ENCODE measurements at places on chromosomes 1 and 21. TPM values are rescaled to one million over a fixed set of nuclear protein-coding genes. Genes with fewer than 3 reads are reported as not detected.

- no peak for DNase-seq
Measured at GRCh38 chr1:54850069-54850730, 36.8 kb downstream of the DHCR24 start.

DNA sequence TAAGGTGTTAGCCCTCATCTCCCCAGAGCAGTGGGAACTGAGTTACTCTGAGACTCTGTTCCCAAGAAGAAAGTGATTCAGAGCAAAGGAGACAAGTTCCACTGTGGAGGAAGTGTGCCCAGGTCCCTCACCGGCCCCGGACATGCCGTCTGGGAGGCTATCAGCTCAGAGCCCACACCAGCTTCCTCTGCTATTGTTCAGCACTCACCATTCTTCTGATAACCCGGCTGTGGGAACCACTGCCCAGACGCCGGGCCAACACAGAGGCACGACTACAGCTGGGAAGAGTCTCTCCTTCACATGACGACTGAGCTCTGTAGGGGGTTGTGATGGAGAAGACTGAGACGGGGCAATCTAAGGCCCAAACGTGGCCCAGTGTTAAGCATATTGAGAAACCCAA is 34.2 kb upstream of the GJA5 start:
- no peak for DNase-seq

Gene GLRX2
- total RNA-seq: 33.9 TPM

- no peak for DNase-seq
Measured at GRCh38 chr1:59898927-59899326, 27.6 kb downstream of the CYP2J2 start.

DNA sequence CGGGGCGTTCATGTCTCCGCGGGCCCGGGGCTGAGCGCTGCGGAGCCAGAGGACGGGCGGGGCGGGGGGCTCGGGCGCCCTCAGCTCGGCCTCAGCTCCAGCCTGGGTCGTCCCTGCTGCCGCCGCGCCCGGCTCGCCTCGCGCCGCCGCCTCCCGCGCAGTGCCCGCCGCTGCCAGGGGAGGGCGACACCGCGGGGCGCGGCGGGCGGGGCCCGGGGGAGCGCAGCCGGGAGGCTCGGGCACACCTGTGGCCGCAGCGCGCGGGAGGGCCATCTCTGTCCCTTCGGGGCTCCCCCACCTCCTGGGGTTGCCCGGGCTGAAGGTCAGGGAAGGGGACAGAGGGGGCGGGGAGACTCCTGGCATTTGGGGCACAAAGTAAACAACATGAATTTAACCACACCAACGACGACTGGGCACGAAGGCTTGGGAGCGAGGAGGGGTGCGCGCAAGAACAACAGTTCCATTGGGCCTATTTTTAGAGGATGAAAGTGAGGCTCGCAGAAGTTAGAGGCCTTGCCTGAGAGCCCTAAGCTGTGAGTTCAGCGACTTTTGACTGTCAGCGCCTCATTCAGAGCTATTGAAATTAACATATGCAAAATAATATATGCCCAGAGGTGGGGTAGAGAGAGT is at the start of gene FAM131C:
FAM131C (minus strand) TSS at position 162 of the 630 bp plus-strand sequence. CDS start 209 bp downstream, outside the sequence.
- peak; percentile 63 for DNase-seq

DNA sequence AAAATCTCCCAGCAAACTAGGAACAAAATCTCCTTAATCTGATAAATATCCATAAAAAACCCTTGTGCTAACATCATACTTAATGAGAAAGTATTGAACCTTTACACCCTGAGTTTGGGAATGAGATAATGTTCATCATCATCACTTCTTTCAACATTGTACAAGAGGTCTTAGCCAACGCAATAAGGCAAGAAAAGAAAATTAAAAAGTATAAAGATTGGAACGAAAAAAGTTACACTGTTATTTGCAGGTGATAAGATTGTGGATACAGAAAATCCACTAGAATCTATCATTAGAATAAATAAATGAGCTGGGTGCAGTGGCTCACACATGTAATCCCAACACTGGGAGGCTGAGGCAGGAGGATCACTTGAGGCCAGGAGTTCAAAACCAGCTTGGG is 76.7 kb downstream of the UBR4 start:
- no peak for DNase-seq

DNA sequence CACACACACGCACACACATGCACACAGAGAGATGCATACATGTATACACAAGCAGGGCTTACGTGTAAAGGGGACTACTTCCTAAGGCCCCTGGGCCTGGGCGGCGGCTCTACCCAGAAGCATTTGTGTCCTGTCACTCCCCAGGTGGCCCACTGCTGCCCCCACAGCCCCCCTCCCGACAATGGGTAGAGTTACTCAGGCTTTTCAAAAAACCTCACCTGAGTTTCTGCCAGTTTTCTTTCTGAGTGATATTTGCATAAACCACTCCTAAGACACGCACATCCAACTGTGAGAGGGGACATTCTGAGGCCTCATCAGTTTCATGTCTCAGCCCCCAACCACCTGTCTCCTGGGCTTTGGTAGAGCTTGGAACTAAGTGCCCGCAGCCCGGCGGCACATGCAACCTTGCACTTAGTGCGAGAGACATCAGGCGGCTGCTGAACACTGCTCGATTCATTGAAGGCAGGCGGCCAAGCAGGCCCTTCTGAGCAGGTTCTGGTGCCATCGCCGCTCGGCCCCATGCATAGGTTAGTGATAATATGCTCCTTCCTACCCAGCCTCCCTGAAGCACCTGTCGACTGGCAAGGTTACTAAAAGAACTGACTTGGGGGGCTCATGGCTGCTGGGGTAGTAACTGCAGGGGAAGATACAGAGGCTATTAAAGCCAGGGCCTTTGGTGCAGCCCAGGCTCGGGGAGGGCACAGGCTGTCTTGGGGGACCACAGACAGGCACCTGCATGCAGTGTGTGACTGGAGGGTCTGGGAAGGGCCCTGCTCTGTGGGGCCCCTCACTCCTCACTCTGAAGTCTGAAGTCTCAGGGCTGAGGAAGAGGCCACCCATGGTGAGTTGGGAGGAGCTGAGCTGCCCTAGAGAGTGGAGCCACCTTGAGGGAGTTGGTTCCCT is 364.2 kb upstream of the VAMP3 start:
- no peak for DNase-seq

DNA sequence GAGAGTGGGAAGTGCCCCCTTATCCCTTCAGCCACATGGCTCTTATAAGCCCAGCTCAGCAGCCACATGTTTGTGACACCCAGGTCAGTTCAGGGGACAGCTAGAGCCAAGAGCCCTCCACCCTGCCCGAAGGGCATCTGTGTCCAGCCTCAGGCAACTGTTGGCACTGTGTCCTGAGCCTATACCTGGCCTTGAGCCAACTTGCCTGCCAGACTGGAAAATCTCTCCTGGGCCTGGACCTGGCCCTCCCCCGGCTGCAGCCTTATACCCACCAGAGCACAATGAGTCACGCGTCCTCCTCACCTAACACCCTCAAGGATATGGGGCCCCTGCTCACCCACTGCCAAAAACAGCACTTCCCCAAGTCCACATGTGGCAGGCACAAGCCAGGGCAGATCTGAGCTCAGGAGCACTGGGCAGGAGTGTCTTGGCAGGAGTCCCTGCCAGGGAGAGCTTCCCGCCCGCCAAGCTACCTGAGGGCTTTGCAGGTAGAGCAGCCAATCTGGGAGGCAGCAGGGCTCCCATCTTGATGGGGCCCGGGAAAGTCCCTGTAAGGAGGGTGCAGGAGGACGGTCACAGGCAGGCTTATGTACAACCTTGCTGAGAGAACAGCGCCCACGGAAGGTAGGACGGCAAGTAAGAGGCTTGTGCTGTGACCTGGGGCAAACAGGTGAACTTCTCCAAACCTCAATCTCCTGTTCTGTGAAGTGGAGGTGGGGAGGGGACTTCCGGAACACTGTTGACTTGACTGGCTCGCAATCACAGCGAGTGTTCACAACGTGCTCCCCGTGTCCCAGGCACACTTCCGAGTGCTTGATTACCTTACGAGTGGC is 19.8 kb upstream of the HSPG2 start:
- DNase-seq: peak; percentile 88

DNA sequence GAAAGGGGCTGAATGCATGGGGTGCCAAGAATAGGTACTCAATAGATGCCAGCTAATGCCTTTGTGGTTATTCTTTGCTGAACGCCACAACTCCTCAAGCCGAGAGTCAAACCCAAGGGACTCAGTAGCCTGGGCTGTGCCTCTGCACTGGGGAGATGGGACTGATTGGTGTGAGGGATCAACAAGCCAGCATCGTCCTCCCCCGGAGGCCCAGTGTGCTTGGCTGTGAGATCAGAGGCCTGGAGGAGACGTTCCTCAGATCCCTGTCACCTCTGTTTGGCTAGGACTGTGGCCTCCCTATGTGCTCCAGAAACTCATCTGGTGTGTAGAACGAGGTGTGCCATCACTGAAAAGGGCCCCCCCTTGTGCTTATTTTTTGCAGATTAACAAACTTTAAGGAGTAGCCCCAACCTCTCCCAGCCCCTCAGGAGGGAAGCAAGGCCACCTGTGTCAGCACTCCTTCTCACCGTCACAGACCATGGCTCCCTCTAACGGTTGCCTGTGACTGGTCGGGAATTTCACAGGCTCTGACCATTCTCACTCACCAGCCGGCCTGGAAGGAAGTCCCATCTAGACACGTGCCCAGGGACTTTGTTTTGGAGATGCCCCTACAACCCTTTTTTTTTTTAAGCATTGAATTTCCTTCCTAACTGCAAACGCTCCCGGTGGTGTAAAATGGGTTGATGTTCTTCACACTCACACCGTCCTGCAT is 194.0 kb upstream of the VAMP3 start:
- DNase-seq: peak; percentile 34
